Stimulated activated CD4-positive, alpha-beta T cell treated with anti-CD3 and anti-CD28 coated beads, Interleukin-1b, Interleukin-23, amount 100 ng/mL, for 1 hour (primary cell): ENCODE measurements at places on chromosomes 11 and 22.

DNA sequence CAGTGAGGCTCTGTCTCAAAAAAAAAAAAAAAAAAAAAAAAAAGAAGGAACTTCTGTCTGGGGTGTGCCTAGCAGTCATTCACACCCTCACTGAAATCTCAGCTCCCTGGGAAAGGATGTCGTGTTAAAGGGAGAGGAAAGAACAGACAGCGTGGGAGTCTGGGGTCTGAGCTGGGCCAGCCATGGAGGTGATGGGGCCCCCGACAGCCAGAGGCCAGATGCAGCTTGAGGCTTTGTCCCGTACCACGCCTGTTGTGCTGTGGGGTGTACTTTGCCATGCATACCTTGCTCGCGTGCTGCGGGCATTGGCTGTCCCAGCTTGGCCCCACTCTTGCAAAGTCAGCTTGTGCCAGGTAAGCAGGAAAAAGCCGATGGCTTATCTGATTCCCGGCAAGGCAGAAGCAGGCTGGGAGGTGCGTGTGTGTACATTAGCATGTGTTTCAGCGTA, 4.6 kb downstream of the SYT12 start:
- DNase-seq, result no peak

DNA sequence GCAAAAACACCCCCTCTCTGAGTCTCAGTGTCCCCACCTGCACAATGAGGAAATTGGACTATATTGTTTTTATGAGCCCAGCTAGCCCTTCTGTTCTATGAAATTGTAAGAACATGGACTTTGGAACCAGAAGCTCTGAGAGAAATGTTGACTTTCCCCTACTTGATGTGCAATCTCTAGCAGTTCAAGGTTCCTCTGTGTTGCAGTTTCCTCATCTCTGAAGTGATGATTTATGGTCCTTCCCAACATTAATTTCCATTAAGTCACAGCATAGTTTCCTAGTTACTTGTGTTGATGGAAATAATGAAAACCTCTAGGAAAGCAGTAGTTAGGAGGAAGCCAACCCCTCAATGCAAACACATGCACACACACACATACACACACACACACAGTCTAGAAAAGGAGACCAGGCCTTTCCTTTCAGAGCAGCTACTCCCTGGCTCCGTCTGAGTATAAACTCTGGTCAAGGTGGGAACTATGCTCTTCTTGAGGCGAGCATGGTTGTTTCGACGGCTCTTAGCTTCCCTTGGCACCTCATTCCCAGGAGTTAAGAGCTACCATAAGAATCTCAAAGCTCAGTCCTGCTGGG, 518.4 kb downstream of the SOX6 start:
- no peak for DNase-seq

DNA sequence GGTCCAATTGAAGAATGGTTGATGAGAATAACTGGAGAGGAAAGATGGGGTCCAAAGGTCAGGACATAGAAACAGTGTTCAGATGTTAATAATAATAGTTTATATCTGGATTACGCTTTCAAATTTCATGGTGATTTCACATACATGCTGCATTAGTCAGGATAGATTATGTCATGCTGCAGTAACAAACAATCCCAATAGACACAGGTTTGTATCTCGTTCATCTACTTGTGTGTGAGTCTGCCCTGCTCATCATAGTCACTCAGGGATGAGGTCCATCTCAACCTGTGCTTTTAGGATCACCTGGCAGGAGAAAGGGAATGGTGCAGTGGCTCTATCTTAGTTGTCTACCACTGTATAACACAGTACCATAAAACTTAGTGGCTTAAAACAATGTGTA, 48.0 kb upstream of the PLET1 start:
- DNase-seq, result no peak

DNA sequence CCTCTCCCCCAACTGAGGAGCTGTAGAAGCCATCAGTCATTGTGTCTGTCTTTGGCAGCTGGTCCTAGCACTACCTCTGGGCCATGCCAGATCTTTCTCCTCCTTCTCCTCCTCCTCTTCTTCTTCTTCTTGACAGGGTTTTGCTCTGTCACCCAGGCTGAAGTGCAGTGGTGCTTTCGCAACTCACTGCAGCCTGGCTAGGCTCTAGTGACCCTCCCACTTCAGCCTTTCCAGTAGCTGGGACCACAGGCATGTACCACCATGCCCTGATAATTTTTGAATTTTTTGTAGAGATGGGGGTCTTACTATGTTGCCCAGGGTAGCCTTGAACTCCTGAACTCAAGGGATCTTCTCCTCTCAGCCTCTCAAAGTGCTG, 50.1 kb upstream of the SHANK2 start:
- no peak for DNase-seq

- no peak for DNase-seq
Observed at GRCh38 chr11:12200991-12201985, 90.9 kb downstream of the MICAL2 start.

DNA sequence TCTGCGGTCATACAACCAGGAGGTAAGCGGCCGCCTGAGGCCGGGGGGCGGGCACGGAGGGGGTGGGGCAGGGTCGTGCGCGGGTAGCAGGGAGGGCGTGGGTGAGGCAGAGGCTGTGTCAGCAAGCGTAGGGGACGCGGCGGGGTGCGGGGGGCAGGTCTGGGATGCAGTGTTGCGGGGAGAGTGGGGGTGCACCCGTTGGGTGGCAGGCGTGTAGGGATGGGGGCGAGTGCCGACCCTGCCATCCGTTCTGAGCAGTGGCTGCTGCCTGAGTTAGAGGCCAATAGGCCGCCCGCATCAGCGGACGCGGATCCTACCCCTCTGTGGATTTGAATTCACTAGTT, 1.4 kb downstream of the RIC8A start:
- no peak for DNase-seq

- no peak for DNase-seq
Observed at GRCh38 chr11:57180081-57180561, 1.6 kb upstream of the LRRC55 start.

- no peak for DNase-seq
Observed at GRCh38 chr22:19057999-19058491, 64.2 kb downstream of the DGCR2 start.

DNA sequence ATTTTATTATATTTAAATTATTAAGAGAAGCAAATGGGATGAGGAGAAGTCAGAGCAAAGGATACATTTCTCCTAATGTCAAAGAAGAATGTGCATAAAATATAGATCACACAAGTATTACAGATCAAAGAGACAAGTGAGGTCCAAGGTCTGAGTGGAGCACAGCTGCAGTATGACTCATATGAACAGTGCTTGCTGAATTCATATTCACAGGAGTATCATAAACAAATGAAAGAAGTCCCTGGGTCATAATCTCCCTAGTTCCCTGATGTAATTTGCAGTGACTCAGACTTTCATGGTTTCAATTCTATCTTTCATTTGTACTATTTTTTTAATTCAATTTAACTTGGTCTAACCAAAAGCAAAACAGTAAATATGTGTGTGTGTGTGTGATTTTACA, 499.0 kb upstream of the CCDC179 start:
- no peak for DNase-seq

DNA sequence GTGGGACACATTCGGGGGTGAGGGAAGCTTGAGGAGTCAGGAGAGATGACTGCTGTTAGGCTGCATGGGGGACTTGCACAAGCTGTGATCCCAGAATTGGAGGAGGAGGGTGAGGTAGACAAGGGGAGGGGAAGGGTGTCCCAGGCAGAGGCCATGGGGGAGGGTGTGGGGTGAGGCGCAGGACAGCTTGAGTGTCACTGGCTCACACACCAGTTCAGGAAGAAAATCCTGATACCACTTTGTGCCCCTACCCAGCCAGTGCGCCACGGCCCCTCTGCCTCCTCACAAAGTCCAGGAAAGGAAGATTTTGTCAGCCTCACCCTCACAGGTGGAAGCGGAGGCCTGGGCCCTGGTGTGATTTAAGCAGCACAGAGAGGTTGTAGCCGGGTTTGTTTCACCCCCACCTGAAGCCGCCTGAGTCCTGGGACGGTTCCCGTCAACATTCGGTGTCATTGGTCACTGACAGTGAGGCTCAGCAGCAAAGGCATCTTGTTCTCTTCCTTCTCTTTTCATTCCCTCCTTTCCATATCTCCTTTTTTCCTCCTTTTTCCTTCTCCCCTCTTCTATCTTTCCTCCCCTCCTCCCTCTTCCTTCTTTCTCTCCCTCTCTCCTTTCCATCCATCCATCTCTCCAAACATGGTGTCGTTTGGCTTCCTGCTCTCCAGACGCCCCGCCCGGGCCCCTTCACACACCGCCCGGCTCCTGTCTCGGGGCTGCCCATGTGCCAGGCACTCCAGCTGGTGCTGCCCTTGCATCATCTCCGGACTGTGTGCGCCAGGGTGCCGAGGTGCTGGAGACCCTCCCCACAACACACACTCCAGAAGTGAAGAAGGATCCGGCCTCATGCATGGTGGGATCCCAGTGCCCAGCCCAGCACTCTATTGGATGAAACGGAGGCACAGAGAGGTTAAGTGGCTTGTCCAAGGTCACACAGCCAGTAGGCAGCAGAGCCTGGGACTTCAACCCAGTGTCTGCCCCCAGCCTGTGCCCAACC, 89.3 kb downstream of the MPPED1 start:
- DNase-seq, result no peak

DNA sequence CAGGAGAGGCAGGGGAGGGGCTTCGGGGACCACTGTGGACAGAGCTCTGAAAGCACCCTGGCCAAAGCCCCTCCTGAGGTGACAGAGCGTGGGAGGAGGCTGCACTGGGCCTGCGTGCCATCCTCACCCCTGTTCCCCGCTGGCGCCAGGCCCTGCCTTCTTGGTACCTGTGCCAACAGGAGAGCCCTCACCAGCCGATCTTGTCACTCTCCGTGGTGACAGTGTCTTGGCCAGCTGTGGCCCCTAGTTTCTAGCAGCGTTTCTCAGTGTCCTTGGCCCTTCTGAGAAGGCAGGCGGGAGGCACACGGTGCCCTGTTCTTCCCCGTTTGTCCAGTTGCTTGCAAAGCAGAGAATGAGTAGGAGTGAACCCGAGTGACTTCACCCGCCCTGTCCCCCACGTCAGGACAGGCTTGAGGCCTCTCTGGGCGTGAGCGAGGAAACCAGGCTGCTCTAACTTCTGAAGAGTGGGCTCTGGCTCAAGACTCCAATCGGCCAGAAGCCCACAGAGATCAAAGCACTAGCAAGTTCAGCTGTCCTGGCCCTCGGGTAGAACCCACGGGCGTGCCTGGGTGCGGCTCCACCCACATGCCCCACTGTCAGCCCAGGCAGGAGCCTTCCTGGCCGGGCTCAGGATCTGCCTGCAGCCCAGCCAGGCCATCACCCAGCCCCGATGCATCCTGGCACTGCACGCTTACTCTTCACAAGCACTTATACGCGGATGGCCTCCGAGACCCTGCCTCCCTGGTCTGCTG, 60.2 kb upstream of the EMID1 start:
- DNase-seq, result no peak

DNA sequence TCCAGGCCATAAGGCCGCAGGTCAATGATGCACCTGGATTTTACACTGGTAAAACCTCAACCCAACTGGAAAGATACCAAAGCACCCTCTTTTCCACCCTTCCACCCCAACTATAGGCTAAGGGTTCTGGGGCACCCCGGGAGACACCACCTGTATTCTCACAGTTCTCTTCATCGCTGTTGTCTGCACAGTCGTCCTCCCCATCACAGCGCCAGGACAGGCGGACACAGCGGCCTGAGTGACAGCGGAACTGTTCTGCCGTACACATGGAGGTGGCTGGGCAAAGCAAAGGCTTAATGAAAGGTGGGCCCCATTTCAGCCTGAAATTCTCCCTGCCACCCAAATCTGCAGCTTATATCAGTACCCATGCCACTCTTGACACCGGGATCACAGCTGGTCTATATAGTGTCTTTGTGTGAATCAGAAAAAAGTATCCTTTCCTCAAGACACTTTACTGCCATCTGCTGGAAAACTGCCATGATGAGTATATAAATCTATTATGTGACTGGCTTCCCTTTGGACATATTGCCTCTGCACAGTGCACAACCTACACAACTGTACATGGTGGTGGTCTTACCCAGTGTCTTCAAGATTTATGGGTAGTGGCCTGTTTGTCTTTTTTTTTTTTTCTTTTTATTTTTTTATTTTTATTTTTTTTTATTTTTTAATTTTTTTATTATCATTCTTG, 21.5 kb downstream of the LRP4 start:
- DNase-seq, result no peak

DNA sequence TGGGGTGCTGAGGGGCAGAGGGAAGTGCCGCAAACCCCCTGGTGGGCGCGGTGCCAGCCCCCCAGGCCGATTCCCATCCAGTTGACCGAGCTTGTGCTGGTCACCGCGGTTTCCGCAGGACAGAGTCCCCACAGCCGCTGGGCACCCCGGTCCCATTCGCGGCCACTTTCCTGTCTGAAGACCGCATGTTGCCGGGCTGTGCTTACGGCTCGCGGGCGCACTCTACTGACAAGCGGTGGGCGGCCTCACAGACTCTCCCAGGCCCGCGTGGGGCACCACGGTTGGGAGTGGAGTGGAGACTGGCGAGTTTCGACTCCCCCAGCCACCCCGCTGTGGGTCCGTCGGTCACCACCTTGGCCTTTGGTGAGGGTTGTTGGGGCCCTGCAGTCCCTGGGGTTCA, 648 bp upstream of the H19 start:
- DNase-seq, result no peak

GRCh38 chr22:40190501-40190900, 12.8 kb downstream of the TNRC6B start:
- no peak for DNase-seq

DNA sequence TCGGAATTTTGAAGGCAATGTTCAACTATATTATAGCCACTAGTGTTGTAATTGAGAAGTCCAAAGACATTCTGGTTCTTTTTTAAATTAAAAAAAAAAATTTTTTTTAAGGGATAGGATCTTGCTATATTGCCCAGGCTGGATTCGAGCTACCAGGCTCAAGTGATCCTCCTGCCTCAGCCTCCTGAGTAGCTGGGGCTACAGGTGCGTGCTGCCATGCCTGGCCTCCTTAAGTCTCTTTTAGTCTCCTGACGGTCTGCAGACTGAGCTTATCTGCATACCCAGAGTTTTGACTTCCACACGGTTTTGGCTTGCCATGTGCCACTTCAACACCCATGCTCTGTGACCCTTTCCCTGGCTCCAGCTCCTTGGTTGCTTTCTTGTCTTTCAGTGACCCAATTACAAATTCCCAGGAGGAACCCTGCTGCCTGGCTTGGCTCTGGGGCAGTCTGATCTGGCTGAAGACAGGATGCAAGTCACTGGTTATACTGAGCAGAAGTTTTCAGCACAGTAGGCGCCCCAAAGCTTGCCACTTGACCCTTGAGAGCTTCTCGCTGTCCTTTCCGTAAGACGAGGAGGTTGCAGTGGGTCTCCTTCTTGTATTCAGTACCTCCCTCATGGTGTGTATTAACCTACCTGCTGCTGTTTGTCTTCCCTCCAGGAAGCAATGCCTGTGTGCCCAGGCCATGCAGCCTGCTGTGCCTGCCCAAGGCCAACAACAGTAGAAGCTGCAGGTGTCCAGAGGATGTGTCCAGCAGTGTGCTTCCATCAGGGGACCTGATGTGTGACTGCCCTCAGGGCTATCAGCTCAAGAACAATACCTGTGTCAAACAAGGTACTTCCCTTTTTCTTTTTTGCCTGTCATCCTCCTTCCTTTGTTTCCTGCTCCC, 113.8 kb upstream of the SORL1-AS1 start:
- no peak for DNase-seq

GRCh38 chr11:121112498-121113455, 11.7 kb downstream of the TECTA start:
- DNase-seq, result no peak

- DNase-seq, result no peak
Observed at GRCh38 chr11:118918128-118918685, 7.5 kb downstream of the BCL9L start.
